ENCODE measurements at places on chromosomes 11 and 22. TPM values are rescaled to one million over a fixed set of nuclear protein-coding genes. Genes with fewer than 3 reads are reported as not detected.

GRCh38 chr11:68314203-68315170 lies 2.1 kb downstream of the LRP5 start:
- peak; percentile 48 for DNase-seq

HPX gene
- total RNA-seq, result 2.1 TPM

C11orf68 gene
- 35.6 TPM for total RNA-seq

GRCh38 chr11:11856638-11857037 lies 14.9 kb downstream of the USP47 start:
- DNase-seq, result no peak

DNA sequence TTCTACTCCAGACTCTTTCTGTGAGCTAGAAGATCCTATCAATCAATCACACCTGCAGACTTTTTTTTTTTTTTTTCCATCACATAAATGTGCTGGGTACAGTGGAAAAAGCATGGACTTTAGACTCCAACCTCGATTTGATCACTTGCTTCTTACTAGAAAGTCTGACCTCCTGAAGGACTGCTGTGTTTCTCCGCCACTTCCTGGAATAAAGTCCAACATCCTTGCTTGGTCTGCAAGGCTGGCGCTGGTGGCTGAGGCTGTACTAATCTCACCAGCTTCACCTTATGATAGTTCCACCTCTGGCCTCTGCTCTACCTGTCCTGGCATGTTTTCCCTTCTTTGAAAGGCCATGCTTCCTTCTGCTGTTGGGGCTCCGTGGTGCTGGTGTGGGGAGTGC lies 60.9 kb upstream of the SESN3 start:
- DNase-seq, result no peak

DNA sequence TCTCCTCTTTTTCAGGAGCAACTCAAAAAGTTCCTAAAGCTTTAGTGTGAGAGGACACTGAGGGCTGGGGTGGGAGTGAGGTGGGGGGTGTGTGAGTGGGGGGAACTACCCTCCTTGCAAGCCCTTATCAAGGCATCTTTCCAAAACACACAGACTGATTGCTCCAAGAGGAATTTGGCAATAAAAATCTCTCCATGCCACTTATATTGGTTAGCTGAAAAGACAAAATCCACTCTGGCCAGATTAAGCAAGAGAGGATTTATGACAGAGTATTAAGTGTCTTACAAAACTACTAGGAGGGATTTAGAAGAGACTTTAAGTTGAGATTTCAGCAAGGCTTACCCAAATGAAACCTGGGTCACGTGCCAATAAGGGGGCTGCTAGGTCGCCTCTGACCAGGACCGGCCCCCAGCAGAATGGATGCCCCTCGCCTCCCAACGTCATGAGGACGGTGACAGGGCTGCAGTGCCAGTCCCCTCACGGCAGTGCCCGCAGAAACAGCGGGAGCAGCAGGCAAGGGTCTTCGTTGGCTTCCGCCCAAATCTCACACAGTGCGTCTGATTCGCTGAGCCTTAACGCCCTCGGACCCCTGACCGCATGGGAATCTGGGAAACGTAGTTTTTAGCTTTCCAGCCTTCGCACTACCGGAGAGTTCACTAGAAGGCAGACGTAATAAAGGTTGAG lies 22.1 kb upstream of the CTR9 start:
- DNase-seq, result no peak

Measured in endothelial cell of umbilical vein (primary cell).